ENCODE measurements at places on chromosomes 4 and X. TPM values are rescaled to one million over a fixed set of nuclear protein-coding genes. Genes with fewer than 3 reads are reported as not detected.
A peak's percentile ranks its signal among the peaks of the same experiment; 100 is the strongest.

Gene GYPB
- total RNA-seq: not detected

DNA sequence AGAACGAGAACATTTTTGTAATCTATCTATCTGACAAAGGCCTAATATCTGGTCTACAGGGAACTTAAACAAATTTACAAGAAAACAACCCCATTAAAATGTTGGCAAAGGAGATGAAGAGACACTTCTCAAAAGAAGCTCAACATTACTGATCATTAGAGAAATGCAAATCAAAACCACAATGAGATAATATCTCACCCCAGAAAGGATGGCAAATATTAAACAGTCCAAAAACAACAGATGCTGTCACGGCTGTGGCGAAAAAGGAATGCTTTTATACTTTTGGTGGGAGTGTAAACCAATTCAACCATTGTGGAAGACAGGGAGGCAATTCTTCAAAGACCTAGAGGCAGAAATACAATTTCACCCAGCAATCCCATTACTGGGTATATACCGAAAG lies 2284.8 kb downstream of the ARAP2 start:
- no peak for DNase-seq

Gene RASGEF1B
- total RNA-seq: 32.5 TPM

GRCh38 chr4:3041192-3042142 lies 32.9 kb downstream of the HTT-AS start:
- peak; percentile 92 for DNase-seq

DNA sequence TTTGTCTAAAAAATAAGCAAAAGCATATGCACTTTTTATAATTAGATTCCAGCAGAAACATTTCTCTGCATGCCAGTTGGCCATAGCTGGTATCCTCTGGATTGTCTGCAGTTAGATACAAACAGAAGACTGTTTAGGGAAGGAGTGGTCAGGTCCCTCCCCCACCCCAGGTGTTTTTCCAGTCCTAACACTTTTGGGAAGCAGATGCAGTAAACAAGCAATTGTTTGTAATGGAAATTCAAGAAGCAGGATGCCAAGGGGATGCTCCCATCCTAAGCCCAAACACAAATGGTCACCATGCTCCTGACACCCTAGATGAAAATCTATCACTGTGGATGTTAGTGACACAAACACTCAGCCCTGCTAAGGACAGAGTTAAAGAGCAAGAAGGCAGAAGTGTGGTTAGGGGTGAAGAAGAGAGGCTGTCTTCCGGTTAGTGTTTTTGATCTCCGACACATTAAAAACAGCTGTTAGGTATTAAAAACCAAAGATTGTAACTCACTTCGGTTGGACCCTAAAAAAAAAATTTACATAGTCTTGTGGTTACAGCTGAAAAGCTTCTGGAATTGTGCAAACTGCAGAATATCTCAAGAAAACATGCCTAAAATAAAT lies 7.9 kb downstream of the LEF1 start:
- no peak for DNase-seq

Gene RTL3
- not detected for total RNA-seq

Gene LARP1B
- 20.0 TPM for total RNA-seq

DNA sequence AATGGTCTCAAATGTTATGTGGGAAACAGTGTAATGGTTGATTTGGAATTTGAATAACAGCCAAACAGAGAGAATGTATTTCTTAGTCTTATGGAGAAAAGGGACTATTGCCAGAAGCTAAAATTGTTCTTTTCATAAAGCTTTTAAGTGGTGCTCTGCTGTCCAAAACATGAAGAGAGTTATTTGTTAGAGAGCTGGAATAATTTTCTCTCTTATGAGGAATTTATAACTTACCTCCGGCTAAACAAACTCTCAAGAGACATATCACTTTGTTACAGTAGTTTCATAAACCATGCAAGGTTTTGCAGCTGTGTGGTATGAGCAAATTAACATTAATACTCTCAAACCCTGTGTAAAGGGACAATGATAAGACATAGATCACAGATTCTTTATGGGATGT lies 28.6 kb downstream of the SULT1B1 start:
- DNase-seq: no peak

DNA sequence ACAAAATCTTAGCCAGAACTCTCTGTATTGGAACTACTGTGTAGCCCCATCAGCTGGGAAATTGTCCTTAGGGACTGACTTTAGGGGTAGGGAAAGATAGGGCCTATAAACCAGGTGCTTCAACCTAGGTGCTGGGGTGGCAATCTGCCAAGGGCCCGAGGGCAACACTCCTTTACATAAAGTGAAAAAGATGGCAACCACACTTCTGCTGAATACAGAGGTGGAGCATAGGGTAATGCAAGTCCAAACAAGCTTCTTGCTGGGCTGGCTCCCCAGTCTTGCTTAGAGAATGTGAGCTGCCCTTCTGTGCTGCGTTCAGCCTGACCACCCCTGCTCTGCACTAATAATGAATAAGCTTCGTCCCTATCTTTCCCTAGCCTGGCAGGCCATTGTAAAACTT lies 9.8 kb downstream of the ZBTB33 start:
- DNase-seq: no peak

- DNase-seq: no peak
These were observed 4.3 kb downstream of the WDR44 start for GRCh38 chrX:118350221-118350620.

All from mesenteric fat pad (tissue), 1 donor.